Activated naive CD4-positive, alpha-beta T cell treated with anti-CD3 and anti-CD28 coated beads for 36 hours (primary cell): ENCODE measurements at places on chromosomes 1 and 21. TPM values are rescaled to one million over a fixed set of nuclear protein-coding genes. Genes with fewer than 3 reads are reported as not detected.
A peak's percentile ranks its signal among the peaks of the same experiment; 100 is the strongest.

- DNase-seq, result no peak
These were observed 170.0 kb downstream of the GALNT2 start for GRCh38 chr1:230237009-230237370.

Gene ANGPTL1
- not detected for total RNA-seq

GRCh38 chr1:10713614-10714013 is 82.8 kb downstream of the CASZ1 start:
- no peak for DNase-seq

Gene CASQ1
- total RNA-seq, result not detected

Gene TM2D1
- total RNA-seq, result 28.2 TPM

DNA sequence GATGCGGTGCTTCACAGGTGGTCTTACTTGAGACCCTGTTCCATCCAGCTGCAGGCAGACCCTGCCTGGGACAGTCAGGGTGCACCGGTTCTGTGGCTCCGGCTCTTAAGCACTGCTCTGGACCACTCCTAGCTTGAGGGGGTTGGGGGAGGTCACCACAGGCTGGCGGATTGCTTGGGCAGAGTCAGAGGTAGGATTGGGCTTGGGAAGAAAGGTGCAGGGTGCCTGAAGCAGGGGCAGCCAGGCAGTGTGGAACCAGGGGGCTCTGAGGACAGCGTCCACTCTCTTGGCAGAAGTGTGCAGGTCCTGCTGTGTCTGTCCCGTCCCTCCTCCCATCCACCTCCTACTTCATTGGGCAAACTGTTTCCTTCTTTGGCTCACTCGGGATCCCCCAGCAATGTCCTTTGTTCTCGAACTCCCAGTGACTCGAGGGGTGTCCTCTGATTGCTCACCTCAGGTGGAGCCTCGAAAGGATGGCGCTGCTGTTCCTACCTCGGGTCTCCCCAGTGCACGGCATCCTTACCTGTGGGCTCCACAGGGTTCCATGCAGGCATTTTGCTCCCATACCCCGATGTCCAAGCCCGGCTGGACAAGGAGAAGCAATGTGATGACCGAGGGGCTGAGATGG is 1.7 kb downstream of the PDXK start:
- DNase-seq, result no peak

- no peak for DNase-seq
These were observed 18.7 kb downstream of the BECN2 start for GRCh38 chr1:241976229-241976628.

Gene CLEC20A
- total RNA-seq, result not detected

DNA sequence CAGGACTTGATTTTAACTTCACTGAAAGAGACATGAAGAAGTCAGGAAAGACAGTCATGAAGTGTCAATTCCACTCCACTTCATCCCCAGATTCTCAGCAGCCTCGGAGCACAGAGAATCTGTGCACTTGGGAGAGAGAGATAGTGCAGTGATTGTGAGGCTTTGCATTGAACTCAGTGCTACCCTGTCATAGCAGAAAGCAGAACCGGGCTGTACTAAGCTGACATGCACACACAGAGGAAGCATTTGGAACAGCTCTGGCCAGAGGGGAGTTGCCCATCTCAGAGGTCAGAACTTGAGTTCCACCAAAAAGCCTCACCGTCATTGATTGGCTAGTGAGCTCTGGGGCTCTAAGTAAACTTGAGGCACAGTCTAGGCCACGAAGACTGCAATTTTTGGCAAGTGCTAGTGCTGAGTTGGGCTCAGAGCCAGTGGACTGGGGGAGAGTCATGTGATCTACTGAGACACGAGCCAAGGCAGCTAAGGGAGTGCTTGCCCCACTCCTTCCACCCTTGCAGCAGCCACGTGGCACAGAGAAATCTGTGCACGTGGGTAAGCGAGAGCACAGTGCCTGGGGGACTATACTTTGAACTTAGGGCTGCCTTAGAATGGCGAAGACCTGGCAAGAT is 810.2 kb upstream of the ADAMTS5 start:
- no peak for DNase-seq

DNA sequence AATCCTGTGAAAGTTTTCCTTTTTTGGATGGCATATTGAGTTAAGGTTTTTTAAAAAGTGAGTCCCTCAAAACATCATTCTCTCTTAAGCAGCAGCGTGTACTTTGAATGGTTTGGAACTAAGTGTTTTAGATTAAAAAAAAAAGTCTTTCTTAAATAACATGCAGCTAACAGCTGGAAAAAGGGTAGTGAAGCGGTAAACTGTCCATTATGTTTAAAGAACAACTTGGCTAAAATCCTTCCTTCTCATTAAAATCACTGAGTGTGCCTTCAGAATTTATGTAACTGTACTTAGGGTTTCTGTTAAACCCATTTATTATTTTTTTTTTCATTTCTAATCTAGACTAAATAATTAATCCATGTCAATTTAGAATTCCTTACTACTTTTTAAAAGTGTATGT is 254.2 kb upstream of the ADAMTS5 start:
- DNase-seq, result no peak

Gene VPS13D
- total RNA-seq, result 23.3 TPM

- DNase-seq, result no peak
These were observed 8.4 kb downstream of the ATP1A4 start for GRCh38 chr1:160159846-160160245.

Gene OLFML3
- total RNA-seq, result 0.10 TPM

DNA sequence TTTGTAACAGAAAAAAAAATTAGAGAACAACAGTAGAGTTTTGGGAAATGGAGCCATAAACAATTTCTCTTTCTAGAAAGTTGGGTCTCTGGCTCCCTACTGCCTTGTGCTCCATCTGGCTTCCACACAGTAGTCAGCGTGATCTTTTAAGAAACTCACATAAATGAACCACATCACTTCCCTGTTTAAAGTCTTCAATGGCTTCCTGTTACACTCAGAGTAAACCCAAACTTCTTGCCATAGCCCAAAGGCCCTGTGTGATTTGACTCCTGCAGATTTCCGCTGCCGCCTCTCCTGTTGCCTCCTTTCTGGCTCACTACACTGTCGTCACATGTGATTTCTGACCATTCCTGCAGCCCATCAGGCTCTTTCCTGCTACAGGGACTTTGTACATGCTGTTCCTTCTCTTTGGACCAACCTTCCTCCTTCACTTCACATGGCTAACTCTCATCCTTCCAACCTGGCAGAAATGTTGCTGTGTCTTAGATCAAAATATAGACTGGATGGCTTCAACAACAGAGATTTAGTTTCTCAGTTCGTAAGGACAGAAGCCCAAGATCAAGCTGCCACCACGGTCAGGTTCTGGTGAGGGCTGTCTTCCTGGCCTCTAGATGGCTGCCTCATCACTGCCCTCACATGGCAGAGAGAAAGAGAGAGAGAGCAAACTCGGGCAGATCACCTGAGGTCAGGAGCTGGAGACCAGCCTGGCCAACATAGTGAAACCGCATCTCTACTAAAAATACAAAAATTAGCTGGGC is 34.0 kb downstream of the OPRD1 start:
- DNase-seq, result peak; percentile 21

Gene FCN3
- not detected for total RNA-seq

Gene SERTAD4
- total RNA-seq, result not detected
